ENCODE measurements at places on chromosomes 11 and 22. TPM values are rescaled to one million over a fixed set of nuclear protein-coding genes. Genes with fewer than 3 reads are reported as not detected.

Gene RFPL2
- total RNA-seq = 0.15 TPM

GRCh38 chr22:34454598-34454997, 534.3 kb upstream of the LARGE1 start:
- H3K27me3 ChIP-seq = no peaks in the 10 kb centered on the region
- H3K36me3 ChIP-seq = no peaks in the 10 kb centered on the region
- H3K27ac ChIP-seq = no peak overlapping the region
- DNase-seq = no peak
- H3K4me3 ChIP-seq = no peak overlapping the region

Gene PKNOX2
- total RNA-seq = 0.09 TPM

Gene RIBC2
- total RNA-seq = 0.18 TPM

DNA sequence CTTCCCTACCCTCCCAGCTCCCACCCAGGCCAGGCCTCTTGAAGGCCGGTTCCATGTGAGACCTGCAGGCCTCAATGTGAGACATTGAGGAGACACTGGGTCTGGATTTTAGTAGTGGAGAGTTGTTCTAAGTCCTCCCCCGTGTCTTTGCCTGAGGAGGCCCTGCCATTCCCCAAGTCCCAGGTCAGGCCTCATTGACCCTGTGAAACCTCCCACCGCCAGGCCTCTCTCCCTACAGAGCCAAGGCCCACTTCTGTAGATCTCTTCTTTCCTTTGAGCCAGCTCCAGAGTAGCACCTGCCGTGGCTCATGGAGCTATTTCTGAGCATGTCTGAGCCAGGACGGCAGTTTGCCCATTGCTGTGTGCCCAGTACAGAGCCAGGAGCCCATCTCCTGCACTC, 1419.6 kb downstream of the TBC1D22A start:
- no peaks in the 10 kb centered on the region for H3K36me3 ChIP-seq
- no peak overlapping the region for H3K27ac ChIP-seq
- no peaks in the 10 kb centered on the region for H3K4me1 ChIP-seq
- no peak overlapping the region for H3K4me3 ChIP-seq

Gene CARD16
- total RNA-seq = 6.8 TPM

Gene VPREB1
- total RNA-seq = not detected

Gene A4GALT
- 3.5 TPM for total RNA-seq

DNA sequence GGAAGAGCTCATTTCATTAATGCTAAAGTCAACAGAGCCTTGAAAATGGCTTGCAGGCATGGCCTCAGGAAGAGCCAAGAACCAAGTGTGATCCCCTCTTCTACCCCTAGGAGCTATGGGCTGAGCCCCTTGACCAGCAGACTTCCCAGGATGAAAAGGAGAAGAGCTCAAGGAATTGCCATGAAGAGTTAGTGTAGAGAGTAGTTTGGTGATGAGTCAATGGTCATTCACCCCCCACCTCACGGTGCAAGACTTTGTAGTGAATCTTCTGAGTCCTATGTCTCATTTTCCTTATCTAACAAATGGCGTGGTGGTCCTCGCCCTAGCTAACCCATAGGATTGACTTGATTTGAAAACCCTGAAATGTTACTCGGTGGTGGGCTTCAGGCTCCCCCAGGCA, 422.4 kb upstream of the CADM1 start:
- H3K27ac ChIP-seq = no peak overlapping the region
- no peaks in the 10 kb centered on the region for H3K27me3 ChIP-seq
- no peaks in the 10 kb centered on the region for H3K36me3 ChIP-seq
- no peaks in the 10 kb centered on the region for H3K4me1 ChIP-seq

DNA sequence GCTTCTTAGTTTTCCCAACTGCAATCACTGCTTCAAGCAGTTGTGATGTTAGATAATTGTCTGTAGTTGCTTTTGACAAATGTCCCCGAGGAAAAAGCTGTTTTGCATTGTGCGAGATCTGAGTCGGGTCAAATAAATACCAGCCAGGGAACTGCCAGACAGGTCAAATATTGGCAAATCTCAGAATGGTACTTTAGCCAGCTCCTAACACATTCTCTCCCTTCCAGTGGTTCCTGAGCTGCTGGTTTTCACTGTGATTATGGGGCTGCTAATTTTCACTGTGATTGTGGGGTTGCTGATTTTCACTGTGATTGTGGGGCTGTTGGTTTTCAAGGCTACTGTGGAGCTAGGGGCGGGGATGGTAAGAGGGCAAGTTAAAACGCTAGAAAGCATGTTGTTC, 14.3 kb downstream of the RASSF10 start:
- no peak for DNase-seq
- no peak overlapping the region for H3K4me3 ChIP-seq
- no peak overlapping the region for H3K27ac ChIP-seq
- H3K36me3 ChIP-seq = no peaks in the 10 kb centered on the region
- H3K4me1 ChIP-seq = no peaks in the 10 kb centered on the region

Gene OR56A1
- total RNA-seq = not detected

- no peak overlapping the region for H3K27ac ChIP-seq
- no peaks in the 10 kb centered on the region for H3K27me3 ChIP-seq
- H3K4me3 ChIP-seq = no peak overlapping the region
- no peak for DNase-seq
- H3K4me1 ChIP-seq = no peaks in the 10 kb centered on the region
- H3K36me3 ChIP-seq = no peaks in the 10 kb centered on the region
These were observed 29.6 kb upstream of the PRAME start for GRCh38 chr22:22588485-22589164.

- H3K36me3 ChIP-seq = peaks cover 1% of the 10 kb centered on the region
- peak within 1 kb of the TSS; percentile 86 for H3K27ac ChIP-seq
- no peaks in the 10 kb centered on the region for H3K27me3 ChIP-seq
- H3K4me1 ChIP-seq = no peaks in the 10 kb centered on the region
These were observed at the start of gene TTC36 for GRCh38 chr11:118527109-118527508. TSS of gene TTC36 (plus strand) at chr11:118527474. CDS start at chr11:118527495, 21 bp downstream.

- no peaks in the 10 kb centered on the region for H3K4me1 ChIP-seq
- no peak overlapping the region for H3K27ac ChIP-seq
- H3K4me3 ChIP-seq = no peak overlapping the region
- no peaks in the 10 kb centered on the region for H3K27me3 ChIP-seq
These were observed 20.1 kb downstream of the TMPRSS13 start for GRCh38 chr11:117908959-117909610.

GRCh38 chr22:45515676-45516075, 13.0 kb downstream of the FBLN1 start:
- no peak overlapping the region for H3K27ac ChIP-seq
- no peaks in the 10 kb centered on the region for H3K36me3 ChIP-seq
- H3K4me3 ChIP-seq = no peak overlapping the region
- no peaks in the 10 kb centered on the region for H3K4me1 ChIP-seq
- H3K27me3 ChIP-seq = no peaks in the 10 kb centered on the region
- no peak for DNase-seq

DNA sequence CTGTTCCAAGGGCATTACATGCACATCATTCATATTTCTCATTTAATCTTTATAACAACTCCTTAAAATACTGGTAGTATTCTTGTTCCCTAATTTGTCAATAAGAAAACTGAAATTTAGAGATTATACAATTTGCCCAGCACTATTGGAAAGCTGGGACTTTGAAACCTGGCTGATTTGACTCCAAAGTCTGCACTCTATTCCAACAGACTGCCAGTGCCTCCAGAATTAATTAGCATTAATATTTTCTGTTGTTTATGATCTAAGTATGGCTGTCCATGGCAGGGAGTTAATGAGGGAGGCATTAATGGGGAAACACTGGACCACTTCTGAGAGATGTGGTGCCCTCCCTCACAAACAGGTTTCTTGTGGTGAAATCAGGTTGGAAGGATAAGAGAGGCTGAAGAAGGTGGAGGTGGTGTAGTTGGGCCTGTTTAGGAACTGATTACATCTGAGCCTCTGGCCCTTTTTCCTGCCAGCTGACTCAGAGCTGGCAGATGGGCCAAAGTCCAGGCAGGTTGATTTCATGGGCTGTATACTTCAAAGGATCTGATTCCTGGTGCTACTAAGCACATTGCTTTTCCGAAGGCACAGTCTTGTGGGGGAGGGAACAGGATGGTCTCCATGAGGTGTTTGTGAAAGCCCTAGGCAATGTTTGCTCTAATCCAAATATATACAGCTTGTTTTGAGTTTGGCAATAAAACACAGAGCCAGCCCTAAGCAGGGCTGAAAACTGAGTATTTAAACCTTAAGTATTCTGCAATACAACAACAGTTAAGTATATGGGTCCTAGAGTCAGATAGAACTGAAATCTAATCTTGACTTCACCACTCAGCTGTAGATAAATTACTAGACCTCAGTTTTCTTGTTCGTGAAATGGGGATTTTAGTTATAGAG, 21.0 kb upstream of the RAB30 start:
- H3K27me3 ChIP-seq = no peaks in the 10 kb centered on the region
- no peak overlapping the region for H3K4me3 ChIP-seq
- H3K36me3 ChIP-seq = no peaks in the 10 kb centered on the region

GRCh38 chr22:48404801-48405447, 1422.7 kb downstream of the BRD1 start:
- H3K36me3 ChIP-seq = no peaks in the 10 kb centered on the region
- H3K27me3 ChIP-seq = no peaks in the 10 kb centered on the region
- DNase-seq = no peak
- no peaks in the 10 kb centered on the region for H3K4me1 ChIP-seq
- H3K27ac ChIP-seq = no peak overlapping the region

DNA sequence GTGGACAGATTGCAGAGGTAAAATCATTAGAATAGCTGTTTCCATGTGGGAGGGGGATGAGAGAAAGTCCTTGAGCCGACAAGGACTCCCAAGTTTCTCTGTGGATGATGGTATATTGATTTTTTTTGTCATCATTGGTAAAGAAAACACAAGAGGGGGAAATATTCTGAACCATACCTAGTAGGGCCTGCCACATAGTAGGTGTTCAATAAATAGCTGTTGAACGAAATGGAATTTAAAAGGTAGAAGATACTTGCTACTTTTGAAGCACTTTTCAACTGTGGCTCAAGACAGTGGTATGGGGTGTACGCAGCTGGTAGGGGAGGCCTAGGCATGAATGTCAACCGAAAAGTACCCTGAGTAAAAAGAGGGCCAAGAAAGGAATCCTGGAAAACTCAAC, 2.1 kb downstream of the CAVIN3 start:
- H3K27me3 ChIP-seq = no peaks in the 10 kb centered on the region
- DNase-seq = no peak
- peak overlapping the region; percentile 69 for H3K27ac ChIP-seq
- peaks cover 6% of the 10 kb centered on the region for H3K4me1 ChIP-seq

Gene MPZL2
- total RNA-seq = 13.6 TPM

DNA sequence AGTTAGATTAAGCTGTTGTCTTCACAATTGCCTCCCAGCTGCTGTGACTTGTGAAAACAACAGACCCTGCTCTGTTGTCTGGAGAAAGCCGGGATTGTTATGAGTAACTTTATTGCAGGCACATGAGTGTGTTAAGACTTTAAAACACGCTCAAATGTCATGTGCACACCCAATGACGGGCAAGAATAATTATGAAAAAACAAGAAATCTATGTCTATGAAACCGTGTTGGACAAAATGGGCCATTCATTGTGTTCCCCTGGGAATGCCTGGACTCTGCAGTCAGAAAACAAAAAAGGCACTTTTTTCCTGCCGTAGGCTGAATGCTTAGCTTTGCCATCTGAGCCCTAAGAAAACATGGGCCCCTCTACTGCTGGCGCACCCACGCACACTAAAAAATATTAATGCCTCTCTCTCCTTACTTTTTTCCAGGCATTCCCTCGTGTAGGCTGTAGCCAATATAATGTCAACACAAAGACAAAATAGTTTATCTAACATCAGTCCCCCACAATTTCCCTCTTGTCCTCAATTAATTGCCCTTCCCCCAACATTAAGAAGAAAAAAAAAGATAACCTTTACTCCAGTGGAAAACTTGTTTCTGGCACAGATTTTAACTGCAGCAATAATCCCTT, 207.9 kb downstream of the SOX6 start:
- H3K36me3 ChIP-seq = no peaks in the 10 kb centered on the region
- no peak overlapping the region for H3K4me3 ChIP-seq
- no peaks in the 10 kb centered on the region for H3K4me1 ChIP-seq
- no peak for DNase-seq
- H3K27me3 ChIP-seq = no peaks in the 10 kb centered on the region

DNA sequence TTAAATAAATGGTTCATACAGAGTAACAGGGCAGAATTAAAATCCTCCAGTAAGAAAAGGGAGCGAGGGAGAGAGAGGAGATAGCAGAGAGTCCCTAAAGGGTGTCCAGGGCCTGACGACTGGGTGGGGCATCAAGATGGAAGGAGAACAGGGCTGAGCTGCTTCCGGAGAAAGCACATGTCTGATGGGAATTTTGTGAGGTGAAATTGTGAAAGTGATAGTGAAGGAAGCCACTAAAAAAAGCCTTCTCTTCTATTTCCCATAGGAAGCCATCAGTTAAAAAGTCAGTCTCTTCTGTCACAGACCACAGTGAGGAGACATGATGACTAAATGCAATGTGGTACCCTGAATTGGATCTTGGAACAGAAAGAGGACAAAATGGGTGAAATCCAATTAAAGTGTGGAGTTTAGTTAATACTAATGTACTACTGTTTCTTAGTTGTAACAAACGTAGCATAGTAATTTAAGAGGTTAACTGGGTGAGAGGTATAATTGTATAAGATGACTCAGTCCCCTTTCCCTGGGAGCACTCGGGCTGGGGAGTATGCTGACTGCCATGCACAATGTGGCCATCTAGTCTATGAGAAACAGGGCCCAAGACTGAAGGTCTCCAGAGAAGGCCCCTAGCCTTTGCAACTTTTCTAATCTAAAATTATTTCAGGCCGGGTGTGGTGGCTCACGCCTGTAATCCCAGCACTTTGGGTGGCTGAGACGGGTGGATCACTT, 29.5 kb upstream of the FCHSD2 start:
- no peaks in the 10 kb centered on the region for H3K36me3 ChIP-seq
- DNase-seq = no peak
- no peak overlapping the region for H3K27ac ChIP-seq
- no peak overlapping the region for H3K4me3 ChIP-seq
- no peaks in the 10 kb centered on the region for H3K27me3 ChIP-seq

DNA sequence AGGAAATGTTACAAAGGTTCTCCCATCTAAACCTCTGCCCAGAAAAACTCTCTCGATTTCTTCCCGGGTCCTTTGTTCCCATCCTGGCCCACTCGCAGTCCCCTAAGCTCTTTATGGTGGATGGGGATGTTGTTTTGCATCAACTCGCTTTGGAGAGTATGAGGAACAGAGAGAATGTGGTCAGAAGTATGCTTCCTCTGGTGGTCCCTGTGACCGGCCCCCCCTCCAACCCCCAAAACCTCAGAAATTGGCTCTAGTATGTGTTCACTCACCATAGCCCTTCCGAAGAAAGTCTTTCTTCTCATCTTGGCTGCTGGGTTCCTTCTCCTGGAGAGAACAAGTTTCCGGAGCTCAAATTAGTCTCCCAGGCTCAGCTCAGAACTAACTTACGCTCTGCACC, 54.4 kb downstream of the GRAMD1B start:
- H3K36me3 ChIP-seq = no peaks in the 10 kb centered on the region
- H3K4me1 ChIP-seq = no peaks in the 10 kb centered on the region
- H3K27me3 ChIP-seq = no peaks in the 10 kb centered on the region
- DNase-seq = no peak

DNA sequence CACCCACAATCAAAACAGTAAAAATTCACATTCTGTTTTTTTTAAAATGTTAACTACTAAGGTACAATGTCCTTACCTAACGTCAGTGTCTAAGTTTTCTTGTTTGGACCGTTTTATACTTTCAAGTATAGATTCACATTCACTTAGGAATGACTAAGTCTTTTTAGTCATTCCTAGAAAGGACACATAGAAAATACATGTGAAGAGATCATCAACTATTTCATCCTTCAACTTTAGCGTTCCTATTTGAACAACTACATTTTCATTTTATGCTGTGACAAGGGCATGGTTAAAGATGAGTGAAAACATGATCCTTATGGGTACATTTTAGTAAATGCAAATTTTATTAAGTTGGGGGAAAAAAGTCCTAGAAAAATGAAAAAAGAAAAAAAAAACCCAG, 62.8 kb downstream of the DDX10 start:
- H3K27me3 ChIP-seq = no peaks in the 10 kb centered on the region
- DNase-seq = no peak
- H3K36me3 ChIP-seq = no peaks in the 10 kb centered on the region
- H3K27ac ChIP-seq = no peak overlapping the region
- H3K4me1 ChIP-seq = no peaks in the 10 kb centered on the region
- no peak overlapping the region for H3K4me3 ChIP-seq

Measured in right lobe of liver (tissue), 6 donors.